ENCODE measurements at places on chromosomes 3 and 15. TPM values are rescaled to one million over a fixed set of nuclear protein-coding genes. Genes with fewer than 3 reads are reported as not detected.

UPK1B gene
- 0.16 TPM for total RNA-seq

PCSK6 gene
- 0.49 TPM for total RNA-seq

VGLL3 gene
- 0.76 TPM for total RNA-seq

SLC6A1 gene
- not detected for total RNA-seq

CBLB gene
- total RNA-seq: 32.1 TPM

RTP4 gene
- total RNA-seq: 2.8 TPM

EPHA3 gene
- total RNA-seq: 0.16 TPM

Measured in bladder microvascular endothelial cell (primary cell).